ENCODE measurements at places on chromosomes 3 and 15. TPM values are rescaled to one million over a fixed set of nuclear protein-coding genes. Genes with fewer than 3 reads are reported as not detected.

GRCh38 chr15:98113327-98113726 lies 152.8 kb downstream of the ARRDC4 start:
- no peaks in the 10 kb centered on the region for H3K4me1 ChIP-seq
- peaks cover 11% of the 10 kb centered on the region for H3K27me3 ChIP-seq
- DNase-seq: no peak
- no peak overlapping the region for H3K27ac ChIP-seq
- H3K36me3 ChIP-seq: no peaks in the 10 kb centered on the region
- no peak overlapping the region for H3K4me3 ChIP-seq

The PTX3 gene
- 3.2 TPM for total RNA-seq

The GASK1A gene
- total RNA-seq: 5.9 TPM

GRCh38 chr15:68337826-68338225 lies 60.3 kb downstream of the FEM1B start:
- DNase-seq: no peak
- H3K36me3 ChIP-seq: no peaks in the 10 kb centered on the region
- no peaks in the 10 kb centered on the region for H3K27me3 ChIP-seq
- no peak overlapping the region for H3K4me3 ChIP-seq

DNA sequence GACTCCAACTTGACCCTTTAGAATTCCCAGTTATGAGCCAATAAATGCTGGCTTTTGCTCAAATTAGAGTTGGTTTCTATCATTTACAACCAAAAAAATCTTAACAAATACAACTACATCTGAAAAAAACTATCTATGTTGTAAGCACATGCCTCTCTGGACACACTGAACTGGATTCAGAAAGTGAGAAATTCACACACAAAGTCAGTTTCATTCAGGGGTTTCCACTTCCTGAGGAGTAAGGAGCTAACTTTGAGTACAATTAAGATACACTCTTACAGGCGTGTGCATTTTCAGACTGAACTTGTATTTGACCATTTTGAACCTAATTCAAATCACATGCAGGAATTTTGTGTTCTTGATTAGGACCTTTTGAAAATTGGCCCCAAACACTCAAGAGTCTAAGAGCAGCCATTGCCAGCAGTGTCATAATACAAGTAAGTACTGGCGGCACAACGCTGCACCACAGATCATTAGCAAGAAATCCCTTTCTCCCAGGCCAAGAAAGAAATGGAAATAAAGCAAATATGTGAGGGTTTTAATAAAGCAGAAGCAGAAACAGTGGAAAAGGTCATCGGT lies 31.2 kb downstream of the LINS1 start:
- H3K27me3 ChIP-seq: no peaks in the 10 kb centered on the region
- no peak overlapping the region for H3K4me3 ChIP-seq
- peaks cover 42% of the 10 kb centered on the region for H3K36me3 ChIP-seq
- no peak overlapping the region for H3K27ac ChIP-seq

All from lower lobe of right lung (tissue), 2 donors.